ENCODE measurements at places on chromosomes 3 and 15.
A peak's percentile ranks its signal among the peaks of the same experiment; 100 is the strongest.

DNA sequence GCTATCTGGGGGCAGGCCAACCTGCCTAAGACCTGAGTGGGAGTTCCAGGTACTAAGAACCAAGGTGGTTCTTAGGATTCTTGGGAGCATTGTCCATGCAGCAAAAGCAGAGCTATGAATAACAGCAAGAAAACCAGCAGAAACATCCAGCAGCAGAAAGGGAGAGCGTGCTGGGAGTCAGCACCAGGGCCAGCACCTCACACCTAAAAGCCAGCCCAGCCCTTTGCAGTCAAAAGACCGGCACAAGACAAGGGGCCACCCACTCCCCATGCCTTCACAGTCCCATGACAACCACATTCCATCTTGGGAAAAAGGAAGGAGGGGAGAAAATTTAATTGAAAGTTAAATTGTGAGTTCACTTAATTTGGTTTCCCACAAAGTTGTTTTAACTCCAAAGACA lies 364.9 kb downstream of the AGBL1 start:
- no peak for DNase-seq

- no peak for DNase-seq
Observed at GRCh38 chr15:40372981-40373380, 9.5 kb upstream of the KNSTRN start.

DNA sequence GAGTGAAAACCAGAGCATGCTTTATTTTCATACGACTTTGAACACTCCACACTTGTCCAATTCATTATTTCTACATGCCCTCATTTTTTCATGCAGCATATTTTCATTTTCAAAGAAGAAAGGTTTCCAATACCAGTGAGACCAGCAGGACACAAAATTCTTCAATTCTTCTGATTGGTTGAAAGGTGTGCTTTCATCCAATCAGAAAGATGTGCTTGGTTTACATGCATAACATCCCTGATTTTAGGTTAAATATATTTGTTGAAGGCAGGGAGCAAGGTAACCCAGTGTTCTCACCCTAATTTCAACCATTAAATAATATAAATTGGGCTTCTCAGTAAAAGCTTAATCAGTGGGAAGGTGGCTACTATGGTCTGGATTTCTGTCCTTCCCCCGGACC lies 47.5 kb upstream of the PPIB start:
- DNase-seq: no peak

DNA sequence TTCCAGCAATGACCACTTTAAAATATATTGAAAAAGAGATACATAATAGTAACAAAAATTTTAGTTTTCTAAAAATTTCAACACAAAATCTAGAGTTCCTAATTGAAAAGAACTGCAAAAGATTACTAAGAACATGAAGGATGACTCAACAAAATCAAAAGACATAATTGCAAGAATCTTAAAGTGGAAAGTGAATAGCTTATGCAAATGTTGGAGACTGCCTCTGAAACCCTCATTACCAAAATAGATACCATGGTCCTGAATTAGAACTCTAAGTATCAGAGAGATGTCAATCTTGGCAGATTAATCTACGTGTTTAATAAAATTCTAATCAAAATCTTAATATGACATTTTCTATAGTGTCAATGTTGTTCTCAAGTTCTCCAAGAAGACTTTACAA lies 60.7 kb upstream of the SGO1 start:
- no peak for DNase-seq

DNA sequence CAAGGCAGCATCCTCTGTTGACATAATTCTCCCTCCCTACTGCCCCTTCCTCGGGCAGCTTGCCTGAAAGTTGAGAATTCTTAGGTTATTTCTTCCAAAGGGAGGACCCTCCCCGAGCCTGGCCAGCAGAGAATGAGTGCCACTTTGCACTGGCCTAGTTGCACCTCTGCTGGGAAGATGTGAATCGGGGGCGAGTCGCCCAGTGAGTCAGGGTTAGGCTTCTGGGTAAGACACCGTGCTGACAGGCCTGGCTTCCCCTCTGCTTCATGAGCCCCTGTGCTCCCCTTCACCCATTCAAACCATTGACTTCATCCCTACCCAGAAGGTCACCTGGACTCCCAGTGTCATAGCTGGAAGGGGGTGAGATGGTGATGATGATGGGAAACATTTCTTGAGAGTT lies 82.3 kb downstream of the AAGAB start:
- no peak for DNase-seq

DNA sequence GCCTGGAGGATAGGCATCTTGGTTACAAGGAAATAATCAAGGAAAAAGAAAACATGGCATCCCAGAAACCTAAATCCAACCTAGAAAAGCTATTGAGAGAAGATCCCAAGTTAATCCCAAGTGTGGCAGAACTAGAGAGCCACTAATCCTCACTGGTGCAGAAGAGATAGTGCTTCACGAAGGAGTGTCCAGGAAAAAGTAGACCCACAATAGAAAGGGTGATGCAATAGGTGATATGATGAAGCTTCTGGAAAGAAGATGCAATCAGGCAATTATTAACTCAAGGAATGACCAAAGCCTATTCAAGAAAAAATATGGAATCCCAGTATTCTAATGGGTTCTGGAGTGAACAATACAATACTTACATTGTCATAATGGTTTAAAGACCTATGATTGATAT lies 95.2 kb downstream of the AQP9 start:
- no peak for DNase-seq

DNA sequence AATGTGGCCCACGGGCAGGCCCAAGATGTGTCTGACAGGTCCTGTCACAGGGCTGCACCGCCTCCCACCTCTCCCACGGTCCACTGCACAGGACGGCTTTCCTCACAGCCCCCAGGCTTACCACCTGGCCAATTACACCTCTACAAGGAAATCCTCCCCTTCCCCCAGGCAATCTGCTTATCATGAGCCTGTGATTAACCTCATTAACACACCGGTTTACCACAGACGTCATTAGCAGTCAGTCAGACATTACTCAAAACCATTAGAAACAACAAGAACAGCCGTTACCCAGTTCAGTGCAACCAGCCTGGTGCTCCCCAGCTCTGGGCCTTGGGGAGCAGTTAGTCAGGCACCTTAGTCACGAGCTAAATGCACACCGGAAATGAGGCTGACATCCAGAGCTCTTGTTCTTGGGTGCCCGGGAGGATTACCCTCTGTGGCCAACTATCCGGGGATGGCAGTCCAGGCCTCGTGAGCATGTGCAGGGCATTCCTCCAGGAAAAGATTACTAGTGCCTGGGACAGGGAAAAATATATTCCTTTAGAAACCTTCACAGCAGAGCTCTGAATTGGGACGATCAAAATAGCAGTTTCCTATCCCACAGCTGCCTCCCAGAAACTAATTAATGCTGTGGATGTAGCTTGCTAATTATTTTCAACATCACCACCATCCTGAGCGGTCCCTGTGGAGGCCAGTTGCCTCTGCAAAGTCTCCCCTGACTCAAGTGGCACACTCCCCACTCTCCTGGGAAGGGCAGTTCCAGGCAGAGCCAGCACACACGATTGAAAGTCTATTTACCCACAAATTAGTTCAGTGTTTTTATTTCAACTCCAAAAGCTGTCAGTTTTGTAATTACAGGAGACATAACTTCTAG lies 117.4 kb upstream of the ZBED2 start:
- DNase-seq: no peak

GRCh38 chr15:76252249-76252648 lies 59.0 kb downstream of the ETFA start:
- DNase-seq: no peak

- DNase-seq: no peak
Observed at GRCh38 chr3:140585828-140586227, 92.0 kb upstream of the TRIM42 start.

DNA sequence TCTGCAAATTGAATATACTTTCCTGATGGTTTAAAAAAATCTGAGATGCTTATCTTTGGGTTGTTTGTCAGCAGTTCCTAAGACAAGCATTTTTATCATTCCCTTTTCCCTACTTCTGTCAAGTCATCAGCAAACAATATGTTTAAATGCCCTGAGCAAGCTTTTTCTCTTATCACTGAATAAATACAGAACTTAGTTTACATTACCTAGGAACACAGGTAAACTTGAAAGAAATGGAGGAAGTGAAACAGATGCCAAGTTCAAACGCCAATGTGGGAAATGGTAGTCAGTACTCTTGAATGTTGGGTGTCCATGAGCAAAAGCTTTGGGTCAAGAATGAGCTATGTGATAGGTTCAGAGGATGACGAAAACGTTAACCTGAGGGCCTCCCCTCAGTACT lies 17.2 kb upstream of the TCAIM start:
- DNase-seq: no peak

DNA sequence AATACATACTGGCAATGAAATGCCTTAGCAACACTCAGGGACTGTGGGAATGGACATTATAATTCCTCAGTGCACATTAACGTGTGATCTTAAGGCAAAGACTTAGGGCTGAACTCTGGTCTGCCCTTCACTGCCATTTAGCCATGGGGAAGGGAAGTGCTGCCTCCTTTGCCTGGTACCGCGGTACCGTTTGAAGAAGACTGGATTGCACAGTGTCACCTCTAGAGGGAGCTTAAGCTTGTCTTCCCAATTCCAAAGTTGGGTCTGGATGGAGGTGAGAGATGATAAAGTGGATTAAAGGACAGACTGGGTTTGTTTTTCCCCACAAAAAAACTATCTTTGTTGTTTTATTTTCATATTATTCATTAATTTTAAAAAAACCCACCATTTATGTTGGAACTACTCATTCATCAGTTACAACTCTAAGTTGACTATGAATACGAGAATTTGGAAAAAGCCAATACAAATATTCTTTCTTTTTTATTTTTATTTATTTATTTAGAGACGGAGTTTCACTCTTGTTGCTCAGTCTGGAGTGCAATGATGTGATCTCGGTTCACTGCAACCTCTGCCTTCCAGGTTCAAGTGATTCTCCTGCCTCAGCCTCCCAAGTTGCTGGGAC lies 60.0 kb upstream of the SYN2 start:
- no peak for DNase-seq

DNA sequence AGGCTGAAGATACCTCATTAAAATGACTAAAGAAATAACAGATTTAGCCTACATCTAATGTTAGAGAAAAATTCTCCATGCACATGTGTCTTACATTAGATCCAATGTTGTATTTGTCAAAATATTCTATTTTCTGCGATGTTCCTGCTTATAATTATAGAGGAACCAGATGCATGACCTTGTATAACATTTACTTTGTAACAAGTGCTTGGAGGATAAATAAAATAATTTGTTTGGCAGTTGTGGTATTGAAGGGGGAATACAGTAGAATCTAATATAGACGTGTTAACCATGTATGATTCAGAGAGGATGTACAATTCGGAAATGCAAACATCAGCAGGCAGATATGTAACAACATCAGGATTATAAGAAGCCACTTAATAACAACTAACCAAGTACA lies 922.2 kb downstream of the TUSC7 start:
- DNase-seq: no peak

- DNase-seq: no peak
Observed at GRCh38 chr15:82943176-82943575, 9.3 kb downstream of the HOMER2 start.

- DNase-seq: no peak
Observed at GRCh38 chr3:84978843-84979242, 20.1 kb downstream of the CADM2 start.

DNA sequence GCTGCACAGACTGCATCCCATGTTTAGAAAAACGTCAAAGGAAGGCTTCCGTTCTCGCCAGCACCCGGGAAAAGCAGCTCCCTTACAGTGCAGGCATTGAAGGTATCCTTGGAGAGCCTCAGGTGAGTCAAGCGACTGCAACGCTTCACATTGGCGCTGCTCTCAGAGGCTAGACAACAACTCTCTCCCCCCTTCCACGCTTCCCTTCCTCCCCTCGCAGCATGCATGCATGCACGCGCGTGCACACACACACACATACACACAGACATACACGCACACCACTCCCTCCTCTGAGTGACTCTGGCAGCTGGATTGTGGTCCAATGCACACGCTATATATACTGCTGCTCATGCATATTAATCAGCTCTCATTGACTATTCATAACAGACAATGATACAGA lies 191.1 kb downstream of the PDZRN3 start:
- DNase-seq: no peak

DNA sequence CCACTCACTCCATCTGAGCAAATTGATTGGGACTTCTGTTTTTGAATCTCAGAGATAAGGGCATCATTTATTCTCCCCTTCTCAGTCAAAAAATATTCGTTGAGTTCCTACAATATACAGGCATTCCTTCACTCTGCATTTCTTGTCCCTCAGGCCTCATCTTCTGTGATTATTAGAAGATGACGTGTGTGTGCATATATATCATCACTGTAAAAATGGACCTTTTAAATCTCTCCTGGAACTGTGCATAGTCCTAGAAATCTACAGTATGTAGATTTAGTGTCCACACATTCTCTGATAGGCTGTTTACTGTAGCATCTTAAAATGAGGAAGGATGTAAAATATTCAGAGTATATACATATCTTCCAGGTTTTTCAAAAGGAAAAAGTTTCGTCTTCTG lies 43.2 kb upstream of the PLXNA1 start:
- DNase-seq: no peak

DNA sequence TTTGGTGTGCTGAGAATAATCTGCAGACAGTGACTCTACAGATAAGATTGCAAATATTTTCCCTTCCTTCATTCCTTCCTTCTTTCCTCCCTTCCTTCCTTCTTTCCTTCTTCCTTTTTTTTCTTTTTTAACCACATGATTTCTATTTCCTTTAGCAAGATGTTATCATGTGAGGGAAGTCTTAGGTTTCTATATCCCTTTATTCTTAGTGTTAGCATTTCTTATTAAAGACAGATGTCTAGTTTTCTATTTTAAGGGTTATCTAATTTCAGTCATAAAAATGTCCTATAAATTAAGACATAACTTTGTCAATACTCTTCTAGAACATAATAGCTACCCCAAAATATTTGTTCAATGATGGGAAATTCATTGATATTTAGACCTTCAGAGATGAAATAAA lies 470.9 kb downstream of the LPP start:
- DNase-seq: no peak

DNA sequence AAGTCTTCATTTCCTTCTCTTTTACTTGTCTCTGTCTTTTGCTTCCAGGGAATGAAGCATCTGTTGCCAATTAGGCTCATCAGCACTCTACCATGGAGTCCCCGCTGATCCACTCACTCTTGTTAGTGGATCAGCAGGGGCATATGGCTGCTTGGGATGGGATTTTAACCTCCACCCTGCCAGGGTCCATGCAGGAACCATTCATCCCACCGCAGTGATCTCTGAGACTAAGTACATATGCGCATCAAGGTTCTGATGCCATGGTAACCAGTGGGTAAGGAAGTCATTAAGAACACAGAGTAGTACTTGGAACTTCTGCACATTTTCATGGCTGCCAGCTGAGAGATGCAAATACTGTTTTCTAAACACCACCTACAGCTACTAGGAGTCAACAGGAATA lies 374.0 kb upstream of the ALCAM start:
- no peak for DNase-seq

GRCh38 chr3:143973259-143974021 lies 1.8 kb downstream of the DIPK2A start:
- peak; percentile 75 for DNase-seq
